Stimulated activated CD8-positive, alpha-beta memory T cell treated with anti-CD3 and anti-CD28 coated beads, Interleukin-4, amount 100 ng/mL, for 1 hour (primary cell): ENCODE measurements at places on chromosomes 3 and 15.

DNA sequence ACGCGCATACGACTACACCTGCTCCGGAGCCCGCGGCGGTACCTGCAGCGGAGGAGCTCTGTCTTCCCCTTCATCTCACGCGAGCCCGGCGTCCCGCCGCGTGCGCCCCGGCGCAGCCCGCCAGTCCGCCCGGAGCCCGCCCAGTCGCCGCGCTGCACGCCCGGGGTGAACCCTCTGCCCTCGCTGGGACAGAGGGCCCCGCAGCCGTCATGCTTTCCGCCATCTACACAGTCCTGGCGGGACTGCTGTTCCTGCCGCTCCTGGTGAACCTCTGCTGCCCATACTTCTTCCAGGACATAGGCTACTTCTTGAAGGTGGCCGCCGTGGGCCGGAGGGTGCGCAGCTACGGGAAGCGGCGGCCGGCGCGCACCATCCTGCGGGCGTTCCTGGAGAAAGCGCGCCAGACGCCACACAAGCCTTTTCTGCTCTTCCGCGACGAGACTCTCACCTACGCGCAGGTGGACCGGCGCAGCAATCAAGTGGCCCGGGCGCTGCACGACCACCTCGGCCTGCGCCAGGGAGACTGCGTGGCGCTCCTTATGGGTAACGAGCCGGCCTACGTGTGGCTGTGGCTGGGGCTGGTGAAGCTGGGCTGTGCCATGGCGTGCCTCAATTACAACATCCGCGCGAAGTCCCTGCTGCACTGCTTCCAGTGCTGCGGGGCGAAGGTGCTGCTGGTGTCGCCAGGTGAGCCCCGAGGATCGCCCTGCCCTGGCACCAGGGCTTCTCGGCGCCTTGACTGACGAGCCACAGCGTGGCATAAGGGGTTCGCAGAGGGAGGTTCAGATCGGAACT lies 420 bp downstream of the SLC27A2 start:
- DNase-seq = peak; percentile 15

- no peak for DNase-seq
These were observed 105.6 kb upstream of the HES1 start for GRCh38 chr3:194030372-194030771.

- DNase-seq = no peak
These were observed 106.5 kb upstream of the EPHA3 start for GRCh38 chr3:89000886-89001285.

DNA sequence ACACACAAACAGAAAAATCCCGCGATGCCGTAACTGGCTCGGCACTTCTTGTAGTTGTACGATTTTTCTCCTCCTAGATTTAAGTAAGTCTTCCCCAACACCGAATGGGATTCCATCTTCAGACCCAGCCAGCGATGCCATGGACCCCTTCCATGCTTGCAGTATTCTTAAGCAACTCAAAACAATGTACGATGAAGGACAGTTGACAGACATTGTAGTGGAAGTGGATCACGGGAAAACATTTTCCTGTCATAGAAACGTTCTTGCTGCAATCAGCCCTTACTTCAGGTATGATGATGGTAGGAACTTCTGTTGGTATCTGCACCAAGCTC lies 763 bp downstream of the KBTBD8 start:
- DNase-seq = no peak

DNA sequence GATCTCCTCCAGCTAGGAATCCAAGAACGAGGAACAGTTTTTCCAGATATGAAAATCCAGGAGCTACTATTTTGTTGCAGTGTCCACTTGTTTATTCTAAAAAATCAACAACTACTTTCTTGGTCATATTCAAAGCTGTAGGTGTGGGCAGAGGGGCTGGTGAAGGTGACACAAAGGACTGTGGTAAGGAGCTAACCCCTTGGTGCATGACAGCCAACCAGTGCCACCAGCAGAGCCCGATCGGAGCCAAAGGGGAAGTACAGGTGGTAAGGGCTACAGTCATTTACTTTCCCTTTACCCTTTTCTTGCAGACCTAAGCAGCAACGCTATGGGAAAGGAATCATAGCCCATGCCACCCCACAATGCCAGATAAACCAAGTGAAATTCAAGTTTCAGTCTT lies 30.7 kb downstream of the PLA1A start:
- no peak for DNase-seq

- DNase-seq = no peak
These were observed 12.2 kb downstream of the ZXDC start for GRCh38 chr3:126463521-126463920.

GRCh38 chr15:61299075-61299763 lies 70.1 kb upstream of the RORA start:
- DNase-seq = no peak

DNA sequence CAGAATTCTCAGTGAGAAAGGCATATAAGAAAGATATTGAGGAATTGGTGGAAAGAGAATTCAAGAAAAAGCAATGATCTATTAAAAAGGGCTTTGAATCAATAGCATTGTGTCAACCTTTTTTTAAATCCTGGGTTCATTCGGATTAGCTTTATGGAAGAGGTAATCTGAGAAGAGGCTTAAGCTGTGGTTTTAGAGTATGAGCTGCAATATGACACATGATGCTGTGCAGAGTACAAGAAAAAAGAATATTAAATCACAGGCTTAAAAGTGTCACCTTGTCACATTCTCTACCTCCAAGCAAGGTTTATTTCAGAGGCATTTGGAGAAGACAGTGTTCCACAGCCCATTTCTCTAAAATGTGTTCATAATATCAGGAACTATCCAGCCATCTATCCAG lies 128.9 kb downstream of the RTP4 start:
- DNase-seq = no peak

GRCh38 chr15:19974998-19975397 lies 566.6 kb downstream of the GOLGA6L6 start:
- DNase-seq = no peak

DNA sequence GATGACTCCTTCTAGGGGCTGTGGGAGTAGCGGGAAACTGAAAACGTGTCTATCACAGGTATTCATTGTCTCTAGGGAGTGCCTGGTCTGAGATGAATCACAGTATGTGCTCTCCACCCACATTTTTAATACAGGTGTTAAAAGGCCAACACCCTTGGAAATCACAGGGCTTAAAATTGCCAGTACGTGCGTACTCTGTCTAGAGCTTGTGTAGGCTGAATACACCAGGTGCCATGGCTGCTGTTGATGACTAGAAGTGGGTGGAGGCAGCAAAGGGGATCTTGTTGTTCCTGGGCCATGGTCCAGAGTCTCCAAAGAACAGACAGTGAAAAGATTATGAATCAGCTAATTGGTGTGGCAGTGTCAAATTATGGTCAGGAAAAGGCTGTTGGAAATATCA lies 35.1 kb upstream of the P3H2 start:
- DNase-seq = no peak

GRCh38 chr15:56440214-56440770 lies 24.6 kb downstream of the MNS1 start:
- DNase-seq = no peak

GRCh38 chr3:189132231-189132671 lies 39.5 kb upstream of the TPRG1 start:
- peak; percentile 39 for DNase-seq

GRCh38 chr3:46469680-46470357 lies 5.1 kb upstream of the LTF start:
- DNase-seq = no peak

DNA sequence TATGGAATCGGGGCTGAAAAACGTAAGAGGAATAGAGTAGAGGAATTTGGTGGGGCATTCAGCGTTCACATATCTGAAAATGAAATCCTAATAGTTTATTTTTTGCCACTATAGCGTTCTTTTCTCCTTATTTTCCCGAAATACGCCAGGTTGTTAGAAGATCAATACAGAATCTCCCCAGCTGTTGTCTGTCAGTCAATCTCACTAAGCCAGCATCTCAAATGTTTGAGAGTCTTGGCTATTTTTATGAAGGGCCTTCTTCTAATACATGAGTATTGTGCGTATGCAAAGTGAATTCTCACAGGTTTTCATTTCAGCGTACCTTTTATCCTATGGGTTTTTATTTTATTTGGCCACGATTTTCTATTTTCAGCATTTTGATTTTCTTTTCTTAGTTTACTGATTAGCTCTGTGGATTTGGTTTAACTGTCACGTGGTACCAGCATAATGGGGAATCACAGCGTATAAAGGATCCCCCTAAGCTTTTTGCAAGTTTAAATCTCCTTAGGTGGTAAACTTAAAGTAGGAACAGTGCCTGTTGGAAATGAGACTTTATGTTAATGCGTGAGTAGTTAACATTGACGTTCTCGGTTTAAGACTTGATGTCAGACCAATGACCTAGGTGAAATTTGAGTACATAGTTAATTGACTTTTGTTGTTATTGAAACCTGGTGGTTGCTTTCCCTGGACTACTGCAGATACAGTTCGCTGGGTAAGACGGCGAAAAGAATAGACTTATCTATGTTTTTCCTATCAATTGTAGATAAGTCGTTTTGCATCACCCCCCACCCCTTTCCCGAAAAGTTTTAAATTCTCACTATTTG lies 1.3 kb downstream of the FXR1 start:
- no peak for DNase-seq
